ENCODE measurements at places on chromosomes 7 and 10. TPM values are rescaled to one million over a fixed set of nuclear protein-coding genes. Genes with fewer than 3 reads are reported as not detected.

GRCh38 chr7:138934861-138935260 lies 46.3 kb downstream of the KIAA1549 start:
- no peak for DNase-seq

GRCh38 chr7:67716729-67717128 lies 720.1 kb downstream of the TYW1 start:
- DNase-seq: no peak

DNA sequence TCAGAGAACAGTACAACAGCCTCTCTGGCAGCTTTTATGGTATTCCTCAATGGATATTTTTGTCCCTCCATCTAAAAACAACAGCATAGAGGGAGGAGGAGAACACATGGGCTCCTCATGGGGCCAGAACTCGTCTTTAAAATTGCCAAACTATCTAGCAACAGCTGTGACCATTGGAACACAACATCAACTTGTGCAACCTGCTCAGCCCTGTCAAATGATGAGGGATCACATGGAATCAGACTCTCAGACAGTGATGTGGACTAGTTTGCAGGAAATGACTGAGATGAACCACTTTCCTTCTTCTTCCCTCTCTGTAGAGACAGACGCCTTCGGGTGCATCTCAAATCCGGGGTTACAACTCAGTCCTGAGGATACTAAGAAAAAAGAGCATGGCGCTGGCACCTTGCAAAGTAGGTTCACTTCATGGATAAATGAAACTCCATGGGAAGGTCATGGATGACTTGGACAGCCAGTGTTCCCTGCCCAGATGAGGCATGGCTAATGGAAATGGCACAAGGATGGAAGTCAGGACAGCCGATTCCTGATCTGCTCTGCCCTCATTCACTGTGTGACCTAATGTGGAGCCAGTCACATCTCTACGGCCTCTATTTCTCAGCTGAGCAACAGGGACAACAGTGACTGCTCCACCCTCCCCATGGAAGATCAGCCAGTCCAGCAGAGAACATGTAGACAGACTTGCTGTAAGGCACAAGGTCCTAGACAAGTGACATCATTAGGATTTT lies 24.6 kb upstream of the DGKI start:
- DNase-seq: no peak

TMEM254 gene
- 34.6 TPM for total RNA-seq

DNA sequence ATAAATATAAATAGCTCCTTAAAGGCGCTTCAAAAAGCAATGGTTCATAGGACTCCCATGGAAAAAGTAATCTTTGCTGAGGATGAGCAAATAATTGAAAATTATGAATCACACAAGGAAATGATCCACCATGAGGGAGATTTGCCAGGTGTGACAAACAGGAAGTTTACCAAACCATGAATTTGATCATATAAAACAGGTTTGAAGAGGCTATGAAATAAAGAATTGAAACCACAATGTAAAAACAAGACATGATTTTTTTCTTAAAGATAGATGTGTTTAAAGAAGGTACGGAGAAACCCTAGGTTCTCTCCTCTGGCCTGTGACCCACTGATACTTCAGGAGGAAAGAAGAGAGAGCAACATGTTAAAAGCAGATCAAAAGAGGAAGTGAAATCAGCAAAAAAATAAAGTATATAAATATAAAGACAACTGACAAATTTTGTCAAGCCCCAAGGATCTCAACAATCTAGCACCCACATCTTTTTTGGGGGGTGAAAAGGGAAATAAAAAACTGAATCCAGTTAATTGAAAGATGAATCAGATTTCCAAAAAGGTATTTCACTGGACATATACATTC lies 111.3 kb upstream of the ASAH2 start:
- DNase-seq: no peak

LYZL1 gene
- not detected for total RNA-seq

GRCh38 chr7:112757337-112757736 lies 32.9 kb downstream of the TMEM168 start:
- DNase-seq: no peak

DNA sequence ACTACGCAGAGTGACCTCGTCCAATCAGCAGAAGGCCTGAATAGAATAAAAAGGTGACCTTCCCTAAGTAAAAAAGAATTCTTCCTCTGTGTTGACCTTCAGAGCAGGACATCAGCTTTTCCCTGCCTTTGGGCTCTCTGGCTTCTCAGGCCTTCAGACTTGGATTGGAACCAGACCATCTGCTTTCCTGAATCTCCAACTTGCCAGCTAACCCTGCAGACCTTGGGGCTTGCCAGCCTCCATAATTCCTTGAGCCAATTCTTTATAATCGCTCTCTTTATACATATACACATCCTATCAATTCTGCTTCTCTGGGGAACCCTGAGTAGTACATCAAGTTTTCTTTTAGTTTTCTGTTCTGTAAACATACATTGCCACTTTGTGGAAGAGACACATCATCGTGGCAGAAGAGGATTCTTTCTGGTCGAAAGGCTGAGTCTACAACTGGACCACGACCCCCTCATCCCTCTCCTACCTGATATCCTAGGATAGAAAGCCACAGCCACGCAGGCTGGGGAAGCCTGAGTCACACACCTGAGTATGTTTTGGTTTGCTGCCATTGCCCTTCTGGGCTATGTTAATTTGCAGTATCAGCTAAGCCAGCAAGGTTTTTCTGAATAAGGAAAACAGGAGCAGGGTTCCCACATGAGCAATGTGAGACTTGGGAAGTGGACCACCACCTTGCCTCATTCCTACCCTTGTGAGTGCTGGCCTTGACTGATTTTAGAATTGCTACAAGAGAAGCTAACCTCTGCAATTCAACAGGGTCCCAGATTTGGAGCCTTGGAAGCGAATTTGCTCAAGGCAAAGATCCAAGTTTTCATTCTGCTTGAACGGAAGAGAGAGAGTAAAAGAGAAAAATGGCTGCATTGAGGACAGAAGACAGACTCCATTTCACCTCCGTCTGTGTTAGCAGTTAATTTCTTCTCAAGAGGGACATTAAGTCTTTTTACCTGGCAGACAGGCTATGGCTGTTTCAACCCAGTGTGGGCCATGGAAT lies 445.2 kb upstream of the FZD8 start:
- DNase-seq: no peak

SIRT1 gene
- total RNA-seq: 26.2 TPM

- no peak for DNase-seq
These were observed 560 bp downstream of the CPA4 start for GRCh38 chr7:130293521-130293920.

GDF2 gene
- 0.19 TPM for total RNA-seq

MNX1 gene
- total RNA-seq: not detected

DNA sequence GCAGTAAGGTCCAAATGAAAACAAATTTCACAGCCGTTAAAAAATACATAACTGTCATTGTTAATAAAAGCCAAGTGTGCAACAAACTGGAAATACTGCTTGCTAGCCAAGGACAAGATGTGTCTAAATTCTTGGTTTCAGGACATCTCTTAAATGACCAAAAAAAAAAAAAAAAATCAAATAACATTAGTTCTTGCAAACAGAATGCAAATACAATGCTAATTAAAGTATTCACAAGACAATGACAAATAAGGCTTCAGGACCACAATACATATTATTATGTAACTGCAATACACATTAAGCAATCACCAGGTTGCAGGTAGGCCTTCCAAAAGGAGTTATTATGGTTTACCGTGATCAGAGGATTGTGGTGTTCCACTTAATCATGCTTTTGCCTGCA lies 3.6 kb downstream of the ARHGAP21 start:
- no peak for DNase-seq

DNA sequence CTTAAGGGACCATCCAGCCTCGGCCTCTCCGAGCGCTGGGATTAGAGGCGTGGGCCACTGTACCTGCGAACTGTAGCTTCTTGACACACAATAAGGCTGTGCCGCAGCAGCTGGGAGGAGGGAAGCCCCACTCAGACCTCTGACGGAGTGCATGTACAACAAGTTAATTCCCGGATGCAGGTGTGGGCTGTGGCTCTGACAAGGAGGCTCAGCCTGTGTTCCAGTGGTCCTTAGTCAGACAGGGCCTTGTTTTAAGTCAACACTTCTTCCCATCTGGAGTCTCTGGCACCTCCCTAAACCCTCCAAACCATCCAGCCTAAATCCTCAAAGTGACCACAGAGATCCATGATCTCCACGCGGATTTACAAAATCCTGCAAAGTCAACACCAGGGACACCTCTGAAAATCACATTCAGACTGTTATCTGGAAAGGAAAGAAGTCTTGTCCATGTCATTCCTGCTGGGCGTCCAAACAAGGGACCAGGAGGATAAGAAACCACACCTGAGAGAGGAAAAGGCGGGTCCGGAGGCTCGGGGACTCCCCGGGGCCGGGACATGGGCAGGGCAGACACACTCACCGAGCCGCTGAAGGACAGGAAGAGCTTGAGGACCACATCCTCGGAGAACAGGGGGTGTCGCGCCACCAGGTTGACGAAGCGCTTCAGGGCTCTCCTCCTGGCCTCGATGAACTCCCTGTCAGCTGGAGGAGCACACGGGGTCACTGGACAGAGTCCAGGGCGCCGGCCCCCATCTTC lies 29.4 kb downstream of the NUDT1 start:
- no peak for DNase-seq

Data from neural progenitor cell (in vitro differentiated cells).